ENCODE measurements at places on chromosomes 1 and 21. TPM values are rescaled to one million over a fixed set of nuclear protein-coding genes. Genes with fewer than 3 reads are reported as not detected.

DNA sequence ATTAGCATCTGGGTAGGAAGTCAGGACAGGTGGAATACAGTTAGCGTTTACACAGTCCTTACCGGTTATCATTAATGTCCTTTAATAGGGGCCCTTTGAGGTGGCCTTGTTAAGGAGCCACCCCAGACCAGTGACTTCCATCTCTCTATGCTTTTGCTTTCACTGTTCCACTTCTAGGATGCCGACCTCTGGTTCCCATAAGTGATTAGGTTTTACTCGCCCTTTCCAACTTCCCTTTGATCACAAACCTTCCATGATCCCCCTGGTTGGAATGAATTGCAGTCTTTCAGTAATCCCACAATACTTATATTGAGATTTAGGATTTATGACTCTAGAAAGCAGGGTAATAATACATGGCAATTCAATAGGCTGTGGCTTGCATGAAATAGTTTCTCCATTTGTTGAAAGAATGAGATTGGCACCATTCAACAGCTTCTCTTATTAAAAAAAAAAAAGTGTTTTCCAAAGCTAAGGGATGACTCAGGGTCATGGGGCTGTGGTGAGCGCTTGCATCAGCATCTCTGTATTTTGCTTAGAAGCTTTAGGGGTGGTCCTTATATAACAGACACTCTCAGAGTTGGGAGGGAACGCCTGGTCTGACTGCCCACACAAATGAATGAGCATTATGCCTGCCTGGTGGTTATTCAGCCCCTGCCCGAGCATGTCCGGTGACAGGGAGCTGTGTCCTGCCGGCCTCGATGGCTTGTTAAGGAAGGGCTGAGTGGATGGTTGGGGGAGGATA is 110.5 kb downstream of the CNIH3 start:
- DNase-seq, result no peak

- peak; percentile 10 for DNase-seq
Measured at GRCh38 chr1:60427194-60427593, 353.6 kb upstream of the C1orf87 start.

GRCh38 chr1:226627924-226628611 is 79.5 kb downstream of the STUM start:
- DNase-seq, result peak; percentile 16

PDZK1 gene
- 1.1 TPM for total RNA-seq
